ENCODE measurements at places on chromosomes 12 and 14.
A peak's percentile ranks its signal among the peaks of the same experiment; 100 is the strongest.

GRCh38 chr14:68333262-68333661, 459.6 kb downstream of the ZFP36L1 start:
- DNase-seq, result no peak

DNA sequence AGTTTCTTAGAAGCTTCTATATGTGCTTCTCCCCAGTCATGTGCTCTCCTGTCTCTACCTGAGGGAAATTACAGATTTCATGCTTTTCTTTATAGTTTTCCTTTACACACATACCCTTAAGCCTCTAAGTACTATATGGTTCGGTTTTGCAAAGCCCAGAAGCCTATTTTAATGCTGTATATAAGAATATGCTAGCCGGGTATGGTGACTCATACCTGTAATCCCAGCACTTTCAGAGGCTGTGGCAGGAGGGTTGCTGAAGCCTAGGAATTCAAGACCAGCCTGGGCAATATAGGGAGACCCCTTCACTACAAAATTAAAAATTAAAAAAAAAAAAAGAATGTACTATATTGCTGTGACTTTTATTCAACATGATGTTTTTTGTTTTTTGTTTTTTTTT, 15.4 kb downstream of the DGLUCY start:
- DNase-seq, result no peak

GRCh38 chr12:10211101-10211939, 1.4 kb upstream of the GABARAPL1 start:
- no peak for DNase-seq

DNA sequence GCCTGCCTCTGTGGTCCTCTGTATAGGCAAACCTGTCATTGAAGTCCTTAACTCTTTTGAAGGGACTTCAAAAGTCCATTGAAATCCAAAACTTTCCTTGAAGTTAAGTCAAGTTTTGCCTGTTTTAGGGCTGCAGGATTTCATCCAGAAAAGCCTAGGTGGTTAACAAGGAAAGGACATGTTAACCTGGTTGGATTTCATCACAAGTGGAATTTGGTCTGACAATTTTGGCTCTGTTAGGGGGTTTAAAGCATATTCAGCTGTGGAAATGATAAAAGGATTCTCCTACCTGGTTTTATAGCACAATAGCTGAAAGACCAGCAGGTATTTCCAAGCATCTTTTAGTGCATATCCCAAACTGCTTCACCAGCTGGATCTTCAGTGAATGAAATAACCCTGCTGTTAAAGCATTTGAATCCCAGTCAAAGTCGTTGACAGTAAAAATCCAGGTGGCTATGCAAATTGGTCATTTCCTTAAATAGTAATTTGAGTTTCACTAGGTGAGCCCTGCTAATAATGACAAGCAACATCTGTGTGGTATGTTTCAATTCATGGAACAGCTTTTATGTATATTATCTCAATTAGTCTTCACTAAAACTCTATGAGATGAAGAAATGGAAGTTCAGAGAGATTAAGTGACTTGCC, 400.5 kb downstream of the ETNK1 start:
- DNase-seq, result no peak

GRCh38 chr14:59352961-59353360, 112.2 kb downstream of the GPR135 start:
- DNase-seq, result no peak

GRCh38 chr14:96256407-96256806, 397 bp downstream of the BDKRB1 start:
- DNase-seq, result no peak

- no peak for DNase-seq
Observed at GRCh38 chr12:81617915-81618314, 141.2 kb downstream of the PPFIA2 start.

GRCh38 chr12:94702696-94703095, 52.3 kb upstream of the TMCC3 start:
- no peak for DNase-seq

DNA sequence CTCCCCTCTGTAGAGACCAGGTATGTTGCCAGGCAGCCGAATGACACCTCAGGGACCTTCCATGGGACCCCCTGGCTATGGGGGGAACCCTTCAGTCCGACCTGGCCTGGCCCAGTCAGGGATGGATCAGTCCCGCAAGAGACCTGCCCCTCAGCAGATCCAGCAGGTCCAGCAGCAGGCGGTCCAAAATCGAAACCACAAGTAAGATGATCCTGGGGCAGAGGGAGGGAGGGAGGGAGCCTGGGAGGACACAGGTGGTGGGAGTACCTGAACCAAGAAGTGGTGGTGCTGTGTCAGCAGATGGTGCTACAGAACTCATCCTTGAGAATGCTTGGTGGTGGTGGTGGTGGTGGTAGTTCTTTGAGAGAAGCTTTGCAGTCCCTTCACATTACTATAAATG, 1.0 kb downstream of the SMARCD1 start:
- no peak for DNase-seq

DNA sequence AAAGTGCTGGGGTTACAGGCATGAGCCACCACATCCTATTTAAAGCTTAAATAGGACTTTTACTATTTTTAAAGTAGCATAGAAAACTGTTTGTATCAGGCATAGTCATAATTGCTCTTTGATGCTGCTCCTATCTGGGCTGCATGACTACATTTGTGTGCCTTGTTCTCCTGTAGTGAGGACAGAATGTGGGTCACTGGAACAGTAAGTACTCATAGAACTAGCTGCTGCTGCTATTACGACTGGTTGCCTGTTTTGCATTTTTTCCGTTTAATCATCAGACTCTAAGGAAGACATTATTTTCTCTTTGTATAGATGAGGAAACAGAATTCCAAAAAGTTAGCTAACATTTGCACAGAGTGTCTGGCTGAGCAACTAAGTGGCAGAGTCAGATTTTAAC, 42.8 kb downstream of the ZC3H14 start:
- no peak for DNase-seq

- no peak for DNase-seq
Observed at GRCh38 chr12:90262251-90262650, 553.6 kb upstream of the ATP2B1 start.

- peak; percentile 47 for DNase-seq
Observed at GRCh38 chr14:50943943-50944646, at the start of gene PYGL. PYGL (minus strand) TSS chr14:50944483; CDS start chr14:50944403, 80 bp downstream.

GRCh38 chr12:110245369-110245772, 35.7 kb upstream of the ATP2A2 start:
- peak; percentile 43 for DNase-seq

DNA sequence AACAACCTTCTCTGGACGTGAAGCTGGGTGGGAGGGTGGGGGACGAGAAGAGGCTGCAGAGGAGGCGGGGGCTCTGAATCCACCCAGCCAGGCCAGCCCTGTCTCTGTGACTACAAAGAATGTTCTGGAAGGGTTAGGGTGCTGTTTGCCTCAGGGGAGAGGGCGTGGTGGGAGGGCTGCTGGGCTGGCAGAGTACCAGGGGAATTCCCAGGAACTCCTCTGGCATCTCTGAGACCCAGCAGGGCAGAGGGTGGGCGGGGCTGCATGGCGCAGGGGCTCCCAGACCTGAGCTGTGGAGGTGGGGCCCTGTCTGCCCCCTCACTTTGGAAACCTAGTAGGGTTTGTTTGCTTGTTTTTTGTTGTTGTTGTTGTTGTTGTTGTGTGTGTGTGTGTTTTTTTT, 45.5 kb upstream of the FZD10 start:
- DNase-seq, result no peak

- DNase-seq, result no peak
Observed at GRCh38 chr12:33926095-33926494, 96.2 kb upstream of the ALG10 start.

- no peak for DNase-seq
Observed at GRCh38 chr12:66428261-66428660, 126.0 kb downstream of the HELB start.

- no peak for DNase-seq
Observed at GRCh38 chr14:70018713-70019211, 139.5 kb downstream of the SMOC1 start.

GRCh38 chr14:56801920-56802319, 8.4 kb downstream of the OTX2 start:
- DNase-seq, result no peak

- no peak for DNase-seq
Observed at GRCh38 chr12:21699851-21700250, 42.2 kb upstream of the LDHB start.
